ENCODE measurements at places on chromosomes 2 and 18.

- DNase-seq: no peak
These were observed 61.9 kb downstream of the PPP1R1C start for GRCh38 chr2:182047544-182047943.

DNA sequence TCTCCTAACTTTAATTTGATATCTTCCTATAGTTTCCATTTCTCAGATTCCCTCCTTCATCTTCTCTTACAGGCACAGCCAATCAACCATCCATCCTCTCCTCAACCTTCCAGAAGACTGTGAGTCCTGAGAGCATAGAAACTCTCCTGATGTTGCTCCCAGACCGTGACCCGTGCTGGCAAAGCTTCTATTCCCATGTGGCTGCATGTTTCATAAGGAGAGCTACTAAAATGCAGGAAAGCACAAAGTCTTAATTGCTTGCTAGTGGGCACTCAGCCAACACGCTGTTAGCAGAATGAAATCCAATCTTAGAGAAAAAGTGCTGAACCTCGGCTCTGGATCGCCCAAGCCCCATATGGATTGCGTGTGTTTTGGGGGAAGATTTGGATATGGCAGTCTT is 1244.7 kb upstream of the ZEB2 start:
- DNase-seq: peak; percentile 78

DNA sequence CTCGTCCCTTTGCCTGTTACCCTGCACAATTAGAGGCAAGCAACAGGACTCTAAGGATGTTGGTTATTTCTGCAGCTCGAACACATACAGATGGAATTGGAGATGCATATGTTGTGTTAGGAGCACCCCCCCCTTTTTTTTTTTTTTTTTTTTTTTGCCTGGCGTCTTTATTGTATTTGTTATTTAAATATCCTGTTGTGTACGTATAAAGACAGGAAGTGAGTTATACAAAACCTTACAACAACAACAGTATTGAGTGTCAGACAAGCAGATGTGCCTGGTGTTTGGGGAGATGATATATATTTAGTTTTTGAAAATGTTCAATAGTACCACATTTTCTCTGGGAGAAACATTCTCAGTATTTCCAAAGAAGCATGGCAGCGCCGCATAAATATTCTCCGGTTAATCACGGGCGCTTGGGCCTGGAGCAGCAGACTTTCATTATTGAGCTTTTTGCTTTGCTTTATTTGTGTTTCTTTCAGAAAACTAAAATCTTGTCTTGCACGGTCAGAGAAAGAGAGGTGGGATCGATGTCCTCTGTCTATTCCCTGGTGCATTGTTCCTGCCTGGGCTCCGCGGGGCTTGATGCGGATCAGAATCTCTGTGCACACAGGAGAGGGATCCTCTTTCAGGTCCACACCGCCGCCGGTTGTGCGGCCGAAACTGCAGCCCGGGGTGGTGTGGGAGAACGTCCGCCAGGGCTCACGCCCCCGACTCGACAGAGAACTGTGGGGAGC is 23.2 kb upstream of the ZNF516 start:
- peak; percentile 65 for DNase-seq

- DNase-seq: no peak
These were observed 472.6 kb downstream of the ARHGAP15 start for GRCh38 chr2:143601828-143602227.

GRCh38 chr2:197280015-197280702 is 30.4 kb downstream of the ANKRD44 start:
- peak; percentile 54 for DNase-seq

GRCh38 chr18:58928386-58928785 is 63.7 kb downstream of the ZNF532 start:
- no peak for DNase-seq

GRCh38 chr2:27664622-27665363 is 1.1 kb downstream of the SLC4A1AP start:
- no peak for DNase-seq

- peak; percentile 46 for DNase-seq
These were observed 854 bp downstream of the GPR155 start for GRCh38 chr2:174485788-174486562.

DNA sequence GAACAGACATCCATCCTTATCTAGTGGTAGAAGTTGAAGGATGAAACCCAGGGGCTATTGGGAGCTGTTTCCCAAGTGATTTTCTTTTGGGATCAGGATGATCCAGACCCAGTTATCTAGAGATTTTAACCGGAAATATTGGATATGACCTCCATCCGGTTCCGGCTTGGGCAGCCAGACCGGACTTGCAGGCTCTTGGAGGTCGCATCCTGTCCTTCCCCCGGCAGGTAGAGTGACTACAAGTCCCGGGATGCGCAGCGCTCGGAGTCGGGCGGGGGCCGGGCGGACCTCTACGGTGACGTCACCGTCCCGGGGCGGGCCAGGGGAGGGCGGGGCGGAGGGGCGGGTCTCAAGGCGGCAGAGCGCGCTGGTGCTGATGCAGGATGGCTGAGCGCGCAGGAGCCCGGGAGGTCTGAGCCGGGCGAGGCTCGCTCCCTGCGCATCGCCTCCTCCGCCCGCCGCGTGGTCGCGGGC is at the start of gene KIF5C:
KIF5C (plus strand) TSS at position 360 of the 474 bp plus-strand sequence. CDS start 391 bp downstream, outside the sequence.
- peak; percentile 92 for DNase-seq

Measured in cardiac muscle cell (in vitro differentiated cells and primary cell).